OCI-M1 (cell line): ENCODE measurements at places on chromosomes 5 and 9.

DNA sequence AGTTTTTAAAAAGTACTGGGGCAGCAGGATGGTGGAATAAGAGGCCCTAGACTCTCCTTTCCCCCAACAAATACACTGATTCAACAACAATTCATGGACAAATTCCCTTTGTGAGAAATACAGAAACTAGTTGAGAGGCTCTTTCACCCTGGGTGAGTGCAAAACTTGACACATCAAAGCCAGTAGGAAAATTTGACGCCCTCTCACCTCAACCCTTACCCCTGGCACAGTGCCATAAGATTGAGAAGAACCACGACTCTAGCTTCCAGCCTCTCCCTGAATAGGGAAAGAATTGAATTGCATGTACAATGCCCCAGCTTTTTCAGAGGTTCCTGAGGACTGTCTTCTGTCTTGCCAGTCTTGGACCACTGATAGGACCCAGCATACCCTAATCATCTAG, 12.3 kb downstream of the KIF4B start:
- no peak for DNase-seq

- no peak for DNase-seq
Observed at GRCh38 chr5:153959134-153959957, 79.4 kb downstream of the FAM114A2 start.

GRCh38 chr5:136037001-136037705, 8.4 kb downstream of the TGFBI start:
- no peak for DNase-seq

DNA sequence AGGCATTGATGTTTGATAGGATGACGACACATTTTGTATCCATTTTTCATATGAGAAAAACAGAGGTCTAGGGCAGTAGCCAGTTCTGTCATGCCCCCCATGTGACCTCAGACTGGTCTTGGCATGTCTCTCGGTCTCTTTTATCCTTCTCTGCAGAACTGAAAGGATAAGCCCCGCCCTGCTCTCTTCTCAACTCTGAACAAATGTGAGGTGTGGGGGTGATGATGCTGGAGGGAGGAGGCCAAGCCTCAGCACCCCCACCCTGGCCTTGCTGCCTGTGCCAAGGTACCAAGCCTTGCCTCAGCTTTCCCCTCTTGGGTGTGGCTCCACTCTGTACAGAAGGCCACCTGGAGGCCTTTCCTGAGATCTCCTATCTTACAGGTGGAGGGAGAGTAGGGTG, 19.5 kb upstream of the CRB2 start:
- no peak for DNase-seq

DNA sequence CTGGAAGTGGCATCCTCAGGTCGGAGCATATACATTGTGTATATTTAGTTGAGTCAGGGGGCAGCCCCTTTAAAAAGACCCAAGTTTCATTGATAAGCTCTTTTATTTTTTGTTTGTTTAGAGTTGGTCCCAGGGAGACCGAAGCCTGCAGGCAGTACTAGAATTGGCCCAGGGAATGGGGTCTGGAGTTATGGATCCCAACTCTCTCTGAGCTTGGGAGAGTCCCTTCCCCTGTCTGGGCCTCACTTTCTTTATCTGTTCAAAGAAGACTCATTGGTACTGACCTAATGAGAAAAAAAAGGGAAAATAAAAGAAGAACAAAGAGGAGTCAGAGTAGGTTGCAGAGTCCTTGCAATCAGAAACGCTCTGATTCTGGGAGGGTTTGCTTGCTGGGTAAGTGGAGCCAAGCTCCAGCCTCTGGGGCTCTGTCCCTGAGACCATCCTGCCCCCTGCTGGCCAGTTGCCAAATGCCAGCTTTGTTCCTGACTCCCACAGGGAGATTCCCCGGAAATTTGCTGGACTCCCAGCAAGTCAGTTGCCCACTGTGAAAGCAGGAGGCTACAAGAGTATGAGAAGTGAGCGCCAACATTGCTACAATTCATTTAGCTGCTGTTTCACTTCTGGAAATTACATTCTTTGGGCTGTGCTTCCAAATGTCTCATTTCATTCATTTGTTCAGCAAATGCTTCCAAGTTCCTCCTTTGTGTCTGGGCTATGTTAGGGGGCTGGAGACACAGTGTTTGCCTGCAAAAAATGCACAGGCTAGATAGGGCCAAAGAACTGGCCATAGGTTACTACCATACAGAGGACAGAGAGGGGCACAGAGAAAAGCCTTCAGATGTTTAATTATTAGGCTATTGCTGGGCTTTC, 156.2 kb downstream of the MELK start:
- DNase-seq: peak; percentile 83

GRCh38 chr9:15048772-15049171, 138.5 kb upstream of the FREM1 start:
- no peak for DNase-seq

- no peak for DNase-seq
Observed at GRCh38 chr5:137395011-137395755, 103.9 kb downstream of the SPOCK1 start.
